ENCODE measurements at places on chromosomes 7 and 10.

- no peak for DNase-seq
Observed at GRCh38 chr10:117541405-117541908, 1.1 kb upstream of the EMX2 start.

- DNase-seq: no peak
Observed at GRCh38 chr10:127524908-127525665, 24.0 kb upstream of the NPS start.

GRCh38 chr10:97782455-97783228 lies 10.8 kb upstream of the SFRP5 start:
- no peak for DNase-seq

DNA sequence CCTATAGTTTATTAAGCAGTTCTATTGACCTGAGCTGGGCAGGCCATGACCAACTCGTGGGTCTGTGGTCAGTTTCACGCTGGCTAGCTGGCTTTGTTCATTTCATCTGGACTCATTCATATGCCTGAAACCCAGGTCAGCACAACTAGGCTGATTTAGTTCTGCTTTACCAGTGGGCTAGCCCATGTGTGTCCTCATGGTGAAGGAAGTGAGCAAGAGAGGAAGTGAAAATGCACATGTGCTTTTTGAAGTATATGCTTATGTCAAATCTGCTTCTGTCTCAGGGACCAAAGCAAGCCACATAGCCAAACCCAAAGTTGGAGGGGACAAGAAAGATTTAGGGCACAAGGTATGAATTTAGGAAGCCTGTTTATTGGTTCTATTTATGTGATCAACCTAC lies 154.5 kb downstream of the RNF133 start:
- no peak for DNase-seq

GRCh38 chr7:29479301-29480200 lies 84.1 kb upstream of the PRR15 start:
- DNase-seq: no peak

DNA sequence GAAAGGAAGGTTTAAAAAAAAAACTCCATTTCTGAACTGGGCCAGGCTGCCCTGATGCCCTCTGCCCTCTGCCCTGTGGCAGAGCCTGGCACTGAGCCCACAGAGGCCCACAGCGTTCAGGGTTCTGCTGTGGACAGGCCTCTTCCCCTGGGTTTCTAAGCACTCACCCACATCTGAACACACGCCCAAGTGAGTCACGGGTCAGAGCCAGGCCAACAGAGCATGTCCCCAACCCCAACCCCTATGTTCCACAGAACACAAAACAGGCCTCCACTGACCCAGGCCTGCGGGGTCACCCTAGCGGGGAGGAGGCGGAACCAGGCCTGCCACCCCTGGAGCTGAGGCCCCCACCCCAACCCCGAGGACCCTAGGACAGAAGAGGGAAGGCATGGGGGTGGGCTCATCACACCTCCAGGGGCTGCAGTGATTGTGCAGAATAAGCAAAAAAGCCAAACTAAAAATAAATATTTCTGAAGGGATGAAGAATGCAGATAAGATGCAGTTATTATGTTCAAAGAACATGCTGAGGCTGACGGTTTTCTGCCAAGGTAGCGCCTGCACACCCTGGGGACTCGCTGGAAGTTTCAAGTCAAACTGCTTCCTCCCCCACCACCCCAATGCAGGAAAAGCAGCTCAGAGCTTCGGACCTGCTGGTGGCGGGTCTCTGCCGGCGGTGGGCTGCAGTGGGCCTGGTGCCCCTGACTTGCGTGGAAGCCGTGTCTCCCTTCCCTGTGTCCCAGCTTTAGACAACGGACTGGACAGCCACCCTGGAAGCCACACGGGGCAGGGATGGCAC lies 5.4 kb downstream of the WDR86 start:
- DNase-seq: no peak

DNA sequence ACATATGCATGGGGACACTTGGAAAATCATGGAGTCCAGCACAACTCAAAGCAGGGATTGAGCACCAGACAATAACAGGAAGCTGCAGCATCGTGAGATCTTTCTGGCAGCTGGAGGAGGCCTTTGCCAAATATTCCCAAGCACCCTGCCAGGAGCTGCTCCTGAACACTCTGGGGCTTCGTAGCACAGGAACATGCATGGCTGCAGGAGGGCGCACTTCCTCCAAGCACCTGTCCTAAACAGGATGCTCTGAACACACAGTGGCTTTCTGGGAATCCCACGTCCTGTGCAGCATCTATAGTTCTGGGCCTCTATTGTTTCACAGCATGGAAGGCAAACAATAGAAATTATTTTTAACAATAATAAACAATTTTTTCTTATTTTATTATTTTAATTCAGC lies 4.1 kb downstream of the ABLIM1 start:
- DNase-seq: no peak

GRCh38 chr7:18356191-18356645 lies 139.3 kb upstream of the HDAC9 start:
- DNase-seq: no peak

DNA sequence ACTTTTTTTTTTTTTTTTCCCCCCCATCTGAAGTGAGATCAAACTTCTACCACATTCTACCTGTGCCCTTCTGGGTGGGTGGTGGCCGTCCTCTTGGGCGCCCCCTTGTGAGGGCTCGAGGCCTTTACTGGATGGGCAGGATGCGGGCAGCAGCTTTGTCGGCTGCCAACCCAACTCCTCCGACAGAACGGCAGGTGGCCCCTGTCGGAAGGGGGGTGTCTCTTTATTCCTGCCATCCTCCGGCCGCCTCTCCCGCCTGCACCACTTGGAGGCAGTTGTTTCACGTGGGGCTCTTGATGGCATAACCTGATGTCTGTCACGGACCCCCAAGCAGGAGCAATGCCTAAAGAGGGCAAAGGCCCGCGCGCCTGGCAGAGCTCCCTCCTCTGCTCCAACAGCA lies 31.0 kb downstream of the AMZ1 start:
- DNase-seq: no peak

DNA sequence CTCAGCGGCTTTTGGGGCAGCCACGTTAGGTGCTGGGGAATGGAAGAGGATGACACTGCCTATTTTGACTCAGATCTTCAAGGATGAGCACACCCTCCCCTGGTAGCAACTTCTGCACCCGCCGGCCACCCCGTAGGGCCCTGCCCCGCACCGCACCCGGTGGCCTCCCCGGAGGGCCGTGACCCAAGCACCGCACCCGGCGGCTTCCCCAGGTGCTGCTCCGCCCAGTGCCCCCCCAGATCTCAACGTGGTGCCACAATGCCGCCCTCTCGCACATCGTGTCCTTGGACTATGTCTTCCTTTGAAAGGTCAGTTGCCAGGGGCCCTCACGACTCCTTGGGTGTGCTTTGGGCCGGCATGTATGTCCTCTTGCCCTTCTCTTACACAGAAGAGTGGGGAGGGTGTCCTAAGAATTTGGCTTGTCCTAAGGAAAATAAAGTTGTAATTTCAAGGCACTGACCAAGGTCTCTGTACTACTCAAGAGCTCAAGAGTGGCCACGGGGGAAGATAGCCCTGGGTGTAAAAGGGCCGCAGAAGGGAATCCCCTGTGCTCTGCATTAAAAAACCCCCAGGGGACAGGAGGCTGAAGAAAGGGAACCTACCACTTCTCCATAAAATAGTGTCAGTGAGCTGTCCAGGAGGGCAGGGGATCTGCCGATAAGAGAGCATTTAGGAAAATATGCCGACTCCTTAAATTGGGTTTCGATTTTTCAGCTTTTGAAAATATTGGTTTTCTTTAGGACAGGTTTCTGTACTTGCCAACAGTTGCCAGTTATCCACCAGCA lies 1.6 kb upstream of the LANCL2 start:
- DNase-seq: no peak

DNA sequence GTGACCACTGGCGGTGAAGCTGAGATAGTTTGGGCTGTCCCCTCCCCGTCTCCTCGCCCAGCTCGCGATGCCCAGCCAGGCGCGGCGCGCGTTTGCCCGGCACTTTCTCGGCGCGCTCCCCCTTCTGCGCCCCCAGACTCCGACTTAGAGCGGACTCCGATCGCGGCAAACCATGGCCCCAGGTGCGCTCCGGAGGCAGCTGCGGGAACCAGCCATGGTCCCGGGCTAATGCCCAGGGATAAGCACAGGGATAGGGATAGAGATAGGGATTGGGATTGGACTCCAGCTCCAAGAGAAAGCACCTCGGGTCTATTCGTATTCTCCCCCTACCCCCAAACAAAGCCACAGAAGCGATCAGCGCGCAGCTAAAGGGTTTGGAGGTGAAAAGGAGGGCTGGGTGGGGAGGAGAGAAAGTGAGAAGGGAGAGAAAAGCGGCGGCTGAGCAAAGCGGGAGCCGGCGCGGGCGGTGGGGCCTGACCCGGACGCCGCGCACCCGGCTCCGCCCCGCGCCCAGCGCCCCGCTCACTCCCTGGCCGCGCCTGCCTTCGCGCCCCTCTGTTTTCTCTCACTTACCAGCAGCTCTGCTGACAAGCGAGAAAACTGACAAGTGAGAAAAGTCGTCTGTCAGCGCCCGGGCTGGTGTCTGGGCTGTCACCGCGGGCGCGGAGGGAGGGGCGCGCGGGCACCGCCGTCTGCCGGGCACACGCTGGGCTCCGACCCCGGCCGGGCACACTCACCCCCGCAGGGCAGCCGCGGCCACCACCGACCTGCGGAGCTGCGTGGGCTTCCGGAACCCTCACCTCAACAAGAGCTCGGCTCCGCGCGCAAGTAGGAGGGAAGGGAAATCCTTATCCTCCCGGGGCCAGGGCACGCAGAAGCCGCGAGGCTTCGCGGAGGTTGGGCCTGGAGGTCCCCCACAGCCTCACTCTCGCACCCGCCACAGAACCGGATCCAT lies at the start of gene PDE1C:
PDE1C (minus strand) TSS at position 2 of the 955 bp plus-strand sequence.
- no peak for DNase-seq

- DNase-seq: no peak
Observed at GRCh38 chr7:13107291-13107690, 419.9 kb downstream of the ARL4A start.

- no peak for DNase-seq
Observed at GRCh38 chr10:62501547-62501946, 127.4 kb downstream of the ZNF365 start.

GRCh38 chr7:94289071-94289470 lies 105.6 kb upstream of the COL1A2 start:
- no peak for DNase-seq

DNA sequence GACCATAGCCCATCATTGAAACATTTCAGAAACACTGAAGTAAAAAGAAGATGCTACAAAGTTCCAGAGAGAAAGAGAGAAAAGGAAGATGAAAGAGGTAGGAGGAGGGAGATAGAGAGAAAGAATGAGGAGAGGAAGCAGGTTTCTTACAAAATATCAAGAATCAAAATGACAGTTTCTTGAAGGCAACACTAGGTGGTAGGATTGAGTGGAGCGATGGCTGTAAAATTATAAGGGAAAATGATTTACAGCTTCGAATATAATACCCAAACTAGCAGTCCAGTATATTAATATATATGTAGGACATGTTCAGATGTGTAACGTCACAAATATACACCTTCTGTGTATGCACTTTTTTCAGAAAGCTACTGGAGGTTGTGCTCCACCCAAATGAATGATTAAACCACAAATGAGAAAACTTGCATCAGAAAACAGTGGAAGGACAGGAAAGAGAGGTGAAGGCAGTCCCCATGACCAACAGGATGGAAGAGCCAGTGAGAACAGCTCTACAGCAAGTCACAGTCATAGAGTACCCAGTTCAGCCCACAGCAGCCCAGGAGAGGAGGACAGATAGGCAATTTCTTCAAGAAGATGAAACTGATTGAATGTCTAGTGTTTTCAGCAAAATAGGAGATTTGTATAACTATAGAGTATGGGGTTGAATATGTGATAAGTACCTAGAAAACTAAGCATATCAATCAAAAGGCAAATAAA lies 151.5 kb upstream of the TARP start:
- DNase-seq: no peak

DNA sequence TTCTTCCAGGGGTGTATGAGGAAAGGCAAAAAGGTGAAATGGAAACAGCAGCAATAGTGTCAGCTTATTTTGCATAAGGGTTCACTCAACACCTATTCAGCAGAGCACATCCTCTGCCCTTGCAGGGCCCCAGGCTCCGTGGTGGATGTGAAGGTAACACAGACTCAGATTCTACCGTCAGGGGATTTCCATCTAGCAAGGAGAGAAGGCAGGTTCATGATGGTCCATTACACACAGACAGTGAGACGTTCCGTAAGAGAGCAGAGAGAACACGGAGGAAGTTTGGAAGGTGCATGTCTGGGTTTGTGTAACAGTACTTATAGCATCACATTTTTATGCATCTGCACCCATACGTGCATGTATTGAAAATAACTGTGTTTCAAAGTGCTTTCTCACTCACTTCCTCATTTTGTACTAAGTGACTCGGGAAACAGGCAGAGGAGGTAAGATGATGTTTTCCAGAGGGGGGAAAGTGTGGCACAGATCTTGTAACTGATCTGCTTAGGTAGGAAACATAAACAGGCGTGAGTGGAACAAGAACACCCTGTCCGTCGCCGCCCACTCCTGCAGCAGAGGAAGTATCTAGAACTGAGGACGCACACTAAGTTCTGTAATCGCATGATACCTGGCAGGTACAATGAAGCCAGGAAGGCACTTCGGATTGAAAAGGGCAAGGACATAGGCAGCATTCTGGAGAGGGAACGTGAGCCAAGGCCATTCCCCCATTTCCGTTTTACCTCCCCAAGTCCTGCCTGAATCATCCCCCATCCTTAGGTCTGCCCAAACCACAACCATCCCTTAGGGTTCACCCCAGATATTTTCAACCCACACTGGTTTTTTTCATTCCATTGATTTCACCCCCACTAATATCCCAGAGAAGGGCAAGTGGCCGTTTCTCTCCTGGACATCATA lies 1.0 kb upstream of the ENO4 start:
- DNase-seq: no peak

DNA sequence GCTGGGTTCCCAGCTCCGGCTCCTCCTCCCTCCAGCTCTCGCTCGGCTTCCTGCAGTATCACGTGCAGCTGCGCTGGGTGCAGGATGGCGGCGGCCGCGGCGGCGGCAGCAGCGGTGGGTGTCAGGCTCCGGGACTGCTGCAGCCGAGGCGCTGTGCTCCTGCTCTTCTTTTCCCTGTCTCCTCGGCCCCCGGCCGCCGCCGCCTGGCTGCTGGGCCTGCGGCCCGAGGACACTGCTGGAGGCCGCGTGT lies at the start of gene CNNM1:
CNNM1 (plus strand) TSS at position 53 of the 250 bp plus-strand sequence; CDS start at position 85, 32 bp downstream.
- DNase-seq: no peak

DNA sequence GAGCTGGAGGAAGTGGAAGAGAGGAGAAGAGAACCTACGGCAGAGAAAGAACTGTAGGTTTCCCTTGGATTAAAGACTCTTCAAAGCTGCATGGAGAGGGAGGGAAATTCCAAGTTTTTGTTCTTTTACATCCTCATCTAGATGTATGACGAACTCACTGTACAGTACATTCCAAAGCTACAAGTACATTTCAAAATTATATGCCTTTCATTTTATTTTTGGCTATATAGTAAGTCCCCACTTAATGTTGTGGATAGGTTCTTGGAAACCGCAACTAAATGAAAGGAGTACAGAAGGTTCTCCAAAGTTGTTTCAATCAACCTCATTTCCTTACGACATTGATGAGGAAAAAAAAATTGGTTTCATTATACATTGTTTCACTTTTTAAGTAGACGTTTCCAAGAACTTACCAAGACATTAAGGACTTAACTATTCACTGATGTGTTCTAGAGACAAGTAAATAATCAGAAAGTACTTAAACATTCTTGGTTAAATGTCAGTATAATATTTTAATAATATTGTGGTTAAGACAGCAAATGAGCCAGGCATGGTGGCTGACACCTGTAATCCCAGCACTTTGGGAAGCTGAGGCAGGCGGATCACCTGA lies 16.1 kb upstream of the JMJD1C start:
- DNase-seq: no peak

GRCh38 chr7:51316262-51316665 lies 345 bp downstream of the COBL start:
- DNase-seq: no peak

- DNase-seq: no peak
Observed at GRCh38 chr10:12405342-12406320, 56.3 kb downstream of the CAMK1D start.

Data from activated CD8-positive, alpha-beta memory T cell treated with anti-CD3 and anti-CD28 coated beads for 48 hours (primary cell).